NCI-H774 (cell line): ENCODE measurements at places on chromosomes 7 and 10.

DNA sequence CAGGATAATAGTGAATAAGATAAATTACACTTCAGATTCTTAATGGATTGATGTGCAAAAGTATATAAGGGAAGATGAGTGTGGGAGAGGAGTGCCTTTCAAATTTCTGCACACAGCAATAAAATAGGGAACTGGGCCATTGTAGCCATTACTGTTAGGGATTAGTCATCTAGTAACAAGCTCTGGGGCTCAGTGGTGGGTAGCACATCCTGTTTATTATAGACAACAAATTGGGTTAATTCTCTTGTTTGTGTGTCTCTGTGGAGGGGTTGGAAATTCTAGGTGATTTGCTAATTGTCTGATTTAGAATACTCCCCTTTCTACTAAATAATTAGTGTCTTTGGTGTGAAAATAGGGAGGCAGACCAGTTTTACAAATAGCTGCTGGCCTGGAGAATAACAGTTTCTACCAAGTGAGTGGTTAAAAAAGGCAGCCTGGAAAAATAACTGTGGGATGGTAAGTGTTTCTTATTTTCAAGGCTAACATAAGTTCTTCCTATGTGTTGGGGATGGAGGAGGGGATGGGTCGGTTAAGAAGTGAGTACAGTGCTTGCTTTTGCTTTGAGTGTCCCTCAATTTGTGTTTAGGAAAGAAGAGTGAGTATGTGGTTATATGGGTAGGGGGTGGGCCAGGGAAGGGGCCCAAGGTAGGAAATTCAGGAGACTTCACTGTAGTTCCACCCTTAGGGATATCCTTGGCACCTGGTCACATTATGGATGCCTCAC, 43.3 kb upstream of the TMEM248 start:
- DNase-seq = no peak

DNA sequence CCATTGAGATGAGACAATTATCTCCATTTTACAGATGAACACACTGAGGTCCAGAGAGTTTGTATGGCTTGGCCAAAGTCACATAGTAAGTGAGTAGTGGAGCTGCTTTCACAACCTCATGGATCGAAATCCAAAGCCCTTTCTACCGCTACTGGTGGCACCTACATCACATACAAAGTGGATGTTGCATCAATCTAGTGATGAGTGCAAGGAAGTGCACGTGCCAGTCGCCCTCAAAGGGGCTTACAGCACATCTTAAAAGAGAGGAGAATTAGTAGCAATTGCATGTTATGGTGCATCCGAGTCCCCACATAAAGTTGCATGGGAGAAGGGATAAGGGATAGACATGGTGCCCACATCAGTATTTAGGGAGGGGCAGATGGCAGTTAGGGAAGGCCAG, 31.0 kb upstream of the GPR26 start:
- DNase-seq = no peak

- DNase-seq = peak; percentile 98
Observed at GRCh38 chr7:2523941-2524807, 4.6 kb downstream of the LFNG start.

- peak; percentile 85 for DNase-seq
Observed at GRCh38 chr7:108525327-108525984, 479 bp downstream of the PNPLA8 start.

- no peak for DNase-seq
Observed at GRCh38 chr10:112955582-112956421, 5.8 kb downstream of the TCF7L2 start.

DNA sequence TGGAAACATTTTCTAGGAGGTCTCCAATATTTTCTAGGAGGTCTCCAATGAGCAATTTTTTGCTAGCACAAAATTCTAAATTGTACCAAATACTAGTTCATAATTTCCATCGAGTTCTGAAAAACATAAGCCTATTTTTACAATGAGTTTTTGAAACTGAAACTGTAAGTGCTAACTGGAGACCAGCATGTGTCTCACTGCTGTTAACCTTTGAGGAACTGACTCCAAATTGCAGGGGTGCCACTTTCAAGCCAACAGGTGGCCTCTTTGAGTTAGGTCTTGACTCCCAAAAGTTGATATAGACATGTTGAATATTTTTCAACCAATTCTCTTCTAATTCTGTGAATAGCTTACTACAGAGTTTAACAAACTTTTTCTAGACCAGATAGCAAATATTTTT, 58.8 kb downstream of the CAV1 start:
- no peak for DNase-seq

- DNase-seq = no peak
Observed at GRCh38 chr7:152544971-152545619, 109.3 kb upstream of the KMT2C start.

DNA sequence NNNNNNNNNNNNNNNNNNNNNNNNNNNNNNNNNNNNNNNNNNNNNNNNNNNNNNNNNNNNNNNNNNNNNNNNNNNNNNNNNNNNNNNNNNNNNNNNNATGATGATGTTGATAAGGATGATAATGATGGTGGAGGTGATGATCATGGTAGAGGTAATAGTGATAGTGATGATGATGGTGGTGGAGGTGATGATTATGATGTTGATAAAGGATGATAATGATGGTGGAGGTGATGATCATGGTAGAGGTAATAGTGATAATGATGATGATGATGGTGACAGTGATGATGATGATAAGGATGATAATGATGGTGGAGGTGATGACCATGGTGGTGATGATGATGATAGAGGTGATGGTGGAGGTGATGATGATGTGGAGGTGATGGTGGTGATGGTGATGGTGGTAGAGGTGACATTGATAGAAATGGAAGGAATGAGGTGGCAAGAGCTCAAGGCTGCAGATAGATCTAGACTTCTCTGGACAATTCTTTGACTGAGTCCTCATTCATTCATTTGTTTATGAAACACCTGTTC, 47.8 kb downstream of the FAM20C start:
- DNase-seq = no peak

GRCh38 chr10:494149-494542, 195.3 kb downstream of the DIP2C start:
- no peak for DNase-seq

- DNase-seq = no peak
Observed at GRCh38 chr7:157731126-157731525, 394.3 kb downstream of the DNAJB6 start.

- DNase-seq = no peak
Observed at GRCh38 chr10:9615189-9615588, 1402.5 kb upstream of the CELF2 start.

DNA sequence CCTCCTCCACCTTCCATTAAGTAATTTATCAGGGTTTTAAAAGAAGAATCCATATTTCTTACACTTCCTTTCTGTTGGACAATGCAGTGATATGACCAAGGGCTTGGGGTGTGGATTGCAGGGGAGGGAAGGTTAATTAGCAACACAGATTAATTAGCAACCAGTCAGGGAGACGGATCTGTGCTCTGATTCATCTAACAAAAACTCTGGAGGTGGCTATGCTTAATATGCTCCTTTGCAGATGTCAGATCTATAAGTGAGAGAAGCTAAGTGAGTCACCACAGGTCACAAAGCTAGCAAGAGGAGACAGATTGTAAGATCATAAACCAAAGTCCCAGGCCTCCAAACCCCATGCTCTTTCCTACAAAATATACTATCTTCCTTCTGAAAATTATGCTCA, 178.8 kb upstream of the ITGB1 start:
- DNase-seq = no peak

DNA sequence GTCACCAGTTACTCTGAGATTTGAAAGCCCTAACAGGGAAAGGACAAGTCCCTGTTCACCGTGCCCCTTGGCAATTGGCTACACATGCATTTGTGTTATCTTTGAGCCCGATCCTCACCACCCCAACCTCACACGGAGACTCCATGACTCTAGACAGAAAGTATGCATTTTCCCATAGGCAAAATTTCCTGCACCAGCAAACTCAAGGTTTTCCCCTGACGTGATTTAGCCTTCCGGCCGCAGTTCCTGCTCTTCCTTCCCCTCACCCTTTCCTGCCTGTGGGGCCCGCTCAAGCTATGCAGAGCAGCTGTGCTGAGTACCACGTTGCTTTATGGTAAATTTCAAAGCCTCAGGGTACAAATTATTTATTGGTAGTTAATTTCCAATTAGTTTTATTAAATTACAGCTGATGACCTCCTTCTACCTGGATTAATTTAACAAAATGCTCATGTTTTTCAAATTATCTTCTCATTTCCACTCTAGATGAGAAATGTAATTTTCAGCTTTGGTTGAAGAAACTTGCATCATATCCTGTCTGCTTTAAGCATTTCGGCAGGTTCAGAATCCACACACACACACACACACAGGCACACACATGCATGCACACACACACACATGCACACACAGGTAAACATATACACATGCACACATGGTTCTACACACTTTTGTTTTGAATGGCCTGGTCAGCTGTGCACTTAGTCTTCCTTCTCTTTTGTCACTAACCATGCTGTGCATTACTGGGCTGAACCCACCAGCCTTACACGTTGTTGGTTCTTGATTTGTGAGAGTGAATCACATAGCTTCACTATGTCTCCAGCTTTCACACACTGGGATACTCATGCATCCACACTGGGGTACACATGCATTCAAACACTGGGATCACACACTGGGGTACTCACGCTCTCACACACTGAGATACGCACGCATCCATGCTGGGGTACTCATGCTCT, 283.1 kb upstream of the PITRM1 start:
- DNase-seq = no peak

GRCh38 chr10:31404640-31405039, 85.6 kb downstream of the ZEB1 start:
- DNase-seq = no peak

GRCh38 chr10:44413416-44413815, 28.5 kb upstream of the CXCL12 start:
- DNase-seq = no peak

GRCh38 chr7:2559283-2559950, 638 bp downstream of the IQCE start:
- peak; percentile 17 for DNase-seq

DNA sequence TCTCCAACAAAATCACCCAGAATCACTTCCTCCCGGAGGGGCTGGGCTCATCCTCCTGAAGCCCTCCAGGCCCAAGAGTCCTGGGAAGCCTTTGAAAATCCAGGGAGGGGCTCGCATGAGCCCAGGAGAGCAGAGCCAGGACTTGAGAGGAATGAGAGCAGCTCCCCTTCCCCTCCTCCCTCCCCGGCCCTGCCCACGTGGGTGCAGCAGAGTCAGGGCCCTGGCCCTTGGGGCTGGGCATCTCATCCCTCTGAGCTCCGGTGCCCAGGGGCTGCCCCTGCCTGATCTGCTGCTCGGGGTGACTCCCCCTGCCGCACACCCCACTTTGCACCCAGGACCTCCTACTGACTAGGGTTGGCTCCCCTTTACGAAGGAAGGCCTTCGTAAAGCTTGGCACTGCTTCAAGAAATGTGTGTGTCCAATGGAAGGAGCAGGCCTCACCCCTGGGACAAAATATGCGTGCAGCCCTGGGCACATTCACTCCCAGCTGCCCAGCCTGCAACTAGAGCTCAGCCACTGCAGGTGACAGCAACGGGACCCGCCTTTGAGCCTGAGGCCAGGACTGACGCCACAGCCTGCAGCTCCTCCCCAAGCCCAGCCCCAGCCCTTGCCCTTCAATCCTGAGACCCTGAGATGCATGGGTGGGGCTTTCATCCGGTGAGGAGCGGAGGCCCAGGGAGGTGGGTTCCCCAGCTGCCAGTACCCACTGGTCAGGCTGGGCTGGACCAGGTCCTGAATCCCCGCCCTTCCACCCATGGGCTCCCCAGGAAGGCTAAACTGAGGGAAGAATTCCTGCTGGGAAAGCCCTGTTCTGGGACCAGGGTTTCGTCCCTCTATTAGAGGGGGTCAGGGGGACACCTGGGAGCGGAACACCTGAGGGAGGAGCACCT, 21.8 kb downstream of the PWWP2B start:
- no peak for DNase-seq

DNA sequence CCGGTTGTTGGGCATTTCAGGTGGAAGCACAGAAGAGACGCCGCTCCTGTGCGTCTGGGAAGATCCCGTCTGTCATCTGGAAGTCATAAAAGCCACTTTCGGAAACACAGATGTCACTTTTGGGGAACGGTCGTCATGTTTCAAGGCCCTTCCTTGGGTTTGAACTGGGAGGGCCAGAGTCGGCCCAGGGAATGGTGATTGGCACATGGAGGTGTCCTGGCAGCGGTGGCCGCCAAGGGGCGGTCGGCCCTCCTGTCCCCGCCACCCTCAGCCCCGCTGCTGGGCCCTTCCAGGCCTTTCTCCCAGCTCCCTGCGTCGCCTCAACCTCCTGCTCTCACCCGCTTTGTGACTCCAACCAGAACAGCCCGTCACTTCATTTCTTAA, 115.2 kb upstream of the SFMBT2 start:
- no peak for DNase-seq

DNA sequence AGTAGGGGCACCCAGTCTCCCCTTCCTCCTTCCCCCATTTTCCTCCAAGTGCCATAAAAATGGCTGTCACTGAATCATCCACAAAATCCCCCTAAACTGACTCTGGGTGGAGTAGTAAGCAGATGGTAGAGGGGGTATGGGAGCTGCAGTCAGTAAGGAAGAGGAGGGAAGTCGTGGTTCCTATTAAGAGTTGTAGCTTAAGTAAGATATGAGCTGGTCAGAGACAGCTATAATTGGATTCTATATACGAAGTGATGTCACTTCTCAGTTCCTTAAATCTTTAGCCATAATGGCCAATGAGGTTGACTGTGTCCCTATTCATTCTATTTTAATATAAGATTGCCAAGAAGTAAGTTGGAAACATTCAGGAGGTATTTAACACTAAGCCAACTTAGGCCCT, 131.7 kb downstream of the SLC16A9 start:
- no peak for DNase-seq

- DNase-seq = no peak
Observed at GRCh38 chr7:102943423-102944169, 30.8 kb downstream of the LRRC17 start.

GRCh38 chr10:42691361-42692120, 53.2 kb upstream of the ZNF33B start:
- peak; percentile 88 for DNase-seq

DNA sequence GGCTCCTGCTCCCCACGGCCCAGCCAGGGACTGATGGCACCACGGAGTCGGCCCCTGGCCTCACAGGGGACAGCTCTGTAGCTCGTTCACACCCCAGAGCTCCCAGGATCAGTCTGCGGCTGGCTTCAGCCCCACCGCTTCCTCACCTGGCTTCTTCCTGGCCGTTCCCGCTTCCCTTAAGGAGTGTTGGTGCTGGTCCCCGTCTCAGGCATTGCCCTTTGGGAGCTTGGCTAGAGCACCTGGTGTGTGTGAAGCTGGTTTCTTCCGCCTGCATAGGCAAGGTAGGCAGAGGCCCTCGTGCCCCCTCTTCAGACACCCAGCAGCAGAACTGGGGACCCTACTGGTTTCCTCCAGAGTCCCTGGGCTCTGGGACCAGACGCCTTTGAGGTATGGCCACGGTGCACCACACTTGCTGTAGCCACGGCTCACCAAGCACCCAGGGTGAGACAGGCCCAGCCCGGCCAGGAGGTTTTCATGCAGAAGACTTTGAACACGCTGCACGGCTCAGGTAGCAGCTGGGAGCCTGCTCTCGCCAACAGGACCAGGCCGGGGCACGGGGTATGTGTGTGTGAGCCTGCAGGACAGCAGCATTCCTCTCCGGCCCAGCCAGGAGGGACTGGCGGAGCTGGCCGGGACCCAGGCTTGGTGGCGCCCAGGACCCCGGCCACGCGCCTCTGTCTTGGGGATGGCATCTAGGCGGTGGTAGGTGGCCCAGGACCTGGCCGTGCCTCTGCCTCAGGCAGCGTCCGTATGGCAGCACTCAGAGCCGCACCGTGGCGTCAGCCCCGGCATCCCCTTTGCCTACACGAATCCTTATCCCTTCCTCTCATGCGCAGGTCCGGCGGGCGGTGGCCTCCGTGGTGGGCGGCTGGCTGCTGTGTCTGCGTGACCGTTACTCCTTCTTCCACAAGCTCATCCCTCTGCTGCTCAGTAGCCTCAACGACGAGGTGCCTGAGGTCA, 13.2 kb upstream of the PRKAR1B start:
- DNase-seq = no peak

- DNase-seq = no peak
Observed at GRCh38 chr7:150990416-150991186, at the start of gene NOS3. Gene NOS3 (plus strand): TSS chr7:150991017. CDS start chr7:150993804, 2,787 bp downstream.
